ENCODE measurements at places on chromosomes 12 and 14. TPM values are rescaled to one million over a fixed set of nuclear protein-coding genes. Genes with fewer than 3 reads are reported as not detected.
A peak's percentile ranks its signal among the peaks of the same experiment; 100 is the strongest.

Gene PRB4
- not detected for polyA plus RNA-seq

Gene ZCCHC8
- 16.6 TPM for polyA plus RNA-seq

Gene TAS2R20
- polyA plus RNA-seq, result 0.62 TPM

DNA sequence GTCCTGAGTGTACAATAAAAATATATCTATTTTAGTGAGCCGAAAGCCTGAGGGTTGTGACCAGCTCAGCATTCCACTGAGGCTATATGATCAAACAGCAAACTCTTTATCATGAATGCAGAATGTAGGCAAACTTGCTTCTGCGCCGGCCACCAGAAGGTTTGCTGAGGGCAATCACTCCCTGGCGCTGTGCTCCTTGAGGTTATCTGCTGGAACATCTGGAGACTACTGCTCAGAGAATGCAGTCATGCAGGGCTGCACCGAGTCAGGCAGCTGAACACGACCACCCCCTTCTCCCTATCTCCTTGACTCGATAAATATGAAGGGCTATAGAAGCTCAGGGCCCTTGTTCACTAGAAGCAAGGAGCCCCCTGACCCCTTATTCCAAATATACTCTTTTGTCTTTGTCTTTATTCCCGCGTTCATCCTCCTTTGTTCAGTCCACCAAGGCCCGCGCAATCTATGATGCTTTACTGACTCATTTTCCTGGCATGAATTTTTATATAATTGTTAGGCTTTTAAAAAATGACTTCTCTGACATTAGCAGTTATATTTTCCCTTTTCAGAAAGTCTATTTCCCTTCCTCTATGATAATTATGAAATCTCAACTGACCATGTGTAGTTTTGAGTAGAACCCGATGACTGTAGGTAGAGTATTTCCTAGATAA is 1089.3 kb downstream of the SLC16A7 start:
- no peak for DNase-seq

Gene KCNK13
- polyA plus RNA-seq, result not detected

Gene PIK3C2G
- polyA plus RNA-seq, result not detected

DNA sequence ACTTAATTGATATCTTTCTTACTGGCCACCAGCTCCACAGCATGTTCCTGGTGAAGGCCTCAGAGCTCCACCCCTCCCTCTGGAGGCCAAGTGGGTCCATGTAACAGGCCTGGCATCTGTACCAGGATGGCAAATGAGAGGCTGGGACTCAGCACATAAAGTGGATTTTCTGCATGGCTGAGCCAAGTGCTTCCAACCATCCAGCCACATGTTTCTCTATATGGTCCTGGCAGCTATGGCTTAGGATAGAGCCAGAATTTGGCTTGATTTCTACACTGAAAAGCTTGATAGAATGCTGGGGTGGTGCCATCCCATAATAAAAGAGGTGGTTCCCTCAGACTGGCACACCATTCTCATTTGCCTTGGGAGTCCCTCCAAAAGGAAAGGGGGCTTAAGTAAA is 94.1 kb downstream of the PAX9 start:
- no peak for DNase-seq

DNA sequence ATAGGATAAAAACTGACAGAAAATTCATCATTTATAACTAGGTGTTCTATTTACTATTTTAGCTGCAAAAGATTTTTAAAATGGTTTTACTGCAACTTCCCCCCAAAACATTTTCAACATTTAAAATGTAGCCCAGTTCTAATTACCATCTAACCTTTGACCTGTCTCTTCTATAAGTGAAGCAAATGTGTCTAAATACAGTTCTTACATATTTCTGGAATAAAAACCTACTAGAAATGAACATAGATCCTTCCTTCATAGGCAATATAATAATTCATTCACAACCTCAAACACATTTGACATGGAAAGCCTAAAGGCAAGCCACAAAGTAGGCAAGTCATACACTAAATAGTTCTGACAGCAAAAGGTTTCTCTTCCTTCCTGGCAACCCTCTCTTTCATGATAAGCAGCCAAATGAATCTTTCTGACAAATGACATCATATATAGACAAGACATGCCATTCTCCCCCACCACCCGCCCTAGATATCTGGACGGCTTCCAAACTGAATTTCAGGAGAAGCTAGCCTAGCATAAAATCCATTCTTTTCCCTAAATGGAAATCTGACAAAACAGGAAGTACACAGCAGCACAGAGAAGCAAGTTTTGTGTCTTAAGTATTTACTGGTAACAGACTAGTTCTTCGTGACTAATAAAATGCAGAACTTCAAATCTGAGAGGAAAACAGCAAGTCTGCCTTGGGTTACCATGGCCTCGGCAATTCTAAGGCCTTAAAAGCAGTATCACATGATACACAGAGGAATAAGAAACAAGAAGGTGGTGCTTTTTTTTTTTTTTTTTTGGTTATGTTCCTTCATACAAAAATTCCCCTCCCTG is 17.2 kb upstream of the ARID4A start:
- peak; percentile 65 for DNase-seq

- no peak for DNase-seq
These were observed 178.0 kb downstream of the RPAP3 start for GRCh38 chr12:47527816-47528215.

GRCh38 chr12:127389923-127390322 is 877.0 kb upstream of the TMEM132C start:
- DNase-seq, result peak; percentile 26

GRCh38 chr12:116435984-116436383 is 123.2 kb upstream of the MAP1LC3B2 start:
- DNase-seq, result no peak

Gene APOF
- not detected for polyA plus RNA-seq

Gene PTGDR
- not detected for polyA plus RNA-seq

Gene DTX1
- 0.05 TPM for polyA plus RNA-seq

- no peak for DNase-seq
These were observed 721.3 kb upstream of the USP15 start for GRCh38 chr12:61538951-61539350.

GRCh38 chr12:1632702-1633101 is 3.7 kb downstream of the WNT5B start:
- no peak for DNase-seq

Gene FAM234B
- polyA plus RNA-seq, result 6.1 TPM

Gene ADAMTS20
- not detected for polyA plus RNA-seq

Gene COCH
- polyA plus RNA-seq, result 0.19 TPM

GRCh38 chr12:59654061-59654460 is 58.2 kb downstream of the SLC16A7 start:
- DNase-seq, result no peak

- no peak for DNase-seq
These were observed 25.0 kb upstream of the HSPB8 start for GRCh38 chr12:119153477-119154434.

Gene INSM2
- not detected for polyA plus RNA-seq

Gene SERPINA10
- not detected for polyA plus RNA-seq

DNA sequence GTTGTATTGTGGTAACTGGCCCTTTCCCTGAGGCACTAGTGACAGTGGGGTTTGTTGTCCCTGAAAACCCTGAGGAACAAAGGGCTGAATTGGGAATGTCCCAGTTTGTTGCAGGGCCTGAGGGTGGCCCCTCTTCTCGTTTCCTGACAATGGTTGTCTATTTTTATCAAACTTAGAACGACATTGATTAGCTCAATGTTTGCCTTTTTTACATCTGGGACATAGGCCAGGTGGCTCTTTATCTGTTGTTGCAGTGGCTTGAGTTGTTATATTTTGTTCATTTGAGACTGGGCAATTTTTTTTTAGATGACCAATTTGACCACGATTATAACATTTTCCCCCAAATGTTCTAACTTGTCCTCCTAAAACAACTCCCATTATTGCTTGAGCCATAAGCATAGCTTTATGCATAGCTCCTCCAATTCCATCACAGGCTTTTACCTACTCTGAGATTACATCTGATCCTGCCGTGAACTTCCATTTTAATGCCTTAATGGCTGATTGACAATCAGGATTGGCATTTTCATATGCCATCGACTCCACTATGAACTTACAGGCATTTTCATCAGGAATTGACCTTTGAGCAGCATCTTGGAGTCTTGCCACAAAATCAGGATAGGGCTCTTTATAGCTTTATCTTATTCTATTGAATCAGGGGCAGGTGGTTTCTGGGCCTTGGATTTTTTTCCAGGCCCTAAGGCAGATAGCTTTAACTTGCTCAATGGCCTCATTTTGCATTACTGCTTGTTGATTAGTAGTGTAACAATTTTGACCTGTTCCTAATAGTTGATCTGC is 604.3 kb downstream of the ALG10 start:
- no peak for DNase-seq

Gene KRT83
- polyA plus RNA-seq, result not detected

Gene APPL2
- polyA plus RNA-seq, result 50.1 TPM

DNA sequence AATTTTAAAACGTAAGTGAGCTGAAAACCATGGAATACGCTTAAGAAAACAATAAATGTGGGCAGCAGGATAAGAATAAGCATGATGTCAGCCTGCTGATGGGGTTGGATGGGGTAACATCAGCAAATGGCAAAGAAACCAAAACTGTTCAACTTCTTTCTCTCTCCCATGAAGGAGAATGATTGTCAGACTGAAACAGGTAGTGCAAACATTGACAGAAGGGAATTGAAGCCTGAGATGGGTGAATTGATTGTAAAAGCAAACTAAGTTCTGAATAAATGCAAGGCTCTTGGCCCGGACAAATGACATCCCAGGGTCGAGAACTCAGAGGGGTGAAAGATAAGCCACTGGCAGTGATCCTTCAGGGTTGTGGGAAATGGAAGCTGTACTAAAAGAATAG is 182.6 kb downstream of the ETV6 start:
- DNase-seq, result no peak

- DNase-seq, result no peak
These were observed 623 bp upstream of the TSPAN8 start for GRCh38 chr12:71158361-71158882.

Gene GALNT6
- 31.1 TPM for polyA plus RNA-seq

- DNase-seq, result no peak
These were observed 44.6 kb downstream of the DLK1 start for GRCh38 chr14:100771121-100771800.

GRCh38 chr12:72207486-72208409 is 64.4 kb upstream of the TRHDE start:
- no peak for DNase-seq

GRCh38 chr12:96986883-96987523 is 79.9 kb downstream of the NEDD1 start:
- no peak for DNase-seq

DNA sequence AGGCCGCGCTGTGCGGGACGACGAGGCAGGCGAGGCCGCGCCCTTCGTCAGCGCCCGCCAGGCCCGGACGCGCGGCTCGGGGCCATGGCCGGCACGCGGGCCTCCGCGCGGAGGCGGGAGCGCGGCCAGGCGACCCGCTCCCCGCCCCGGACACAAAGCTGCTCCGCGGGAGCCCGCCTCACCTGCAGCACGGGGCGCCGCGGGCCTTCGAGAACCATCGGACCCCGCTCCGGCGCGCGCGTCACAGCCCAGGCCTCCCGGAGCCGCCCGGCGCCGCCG is 342 bp downstream of the DICER1 start:
- DNase-seq, result no peak

Gene MYL6B
- polyA plus RNA-seq, result 118 TPM

Gene TSPAN19
- polyA plus RNA-seq, result not detected

- DNase-seq, result no peak
These were observed 61.5 kb downstream of the TMEM30B start for GRCh38 chr14:61219673-61220072.

DNA sequence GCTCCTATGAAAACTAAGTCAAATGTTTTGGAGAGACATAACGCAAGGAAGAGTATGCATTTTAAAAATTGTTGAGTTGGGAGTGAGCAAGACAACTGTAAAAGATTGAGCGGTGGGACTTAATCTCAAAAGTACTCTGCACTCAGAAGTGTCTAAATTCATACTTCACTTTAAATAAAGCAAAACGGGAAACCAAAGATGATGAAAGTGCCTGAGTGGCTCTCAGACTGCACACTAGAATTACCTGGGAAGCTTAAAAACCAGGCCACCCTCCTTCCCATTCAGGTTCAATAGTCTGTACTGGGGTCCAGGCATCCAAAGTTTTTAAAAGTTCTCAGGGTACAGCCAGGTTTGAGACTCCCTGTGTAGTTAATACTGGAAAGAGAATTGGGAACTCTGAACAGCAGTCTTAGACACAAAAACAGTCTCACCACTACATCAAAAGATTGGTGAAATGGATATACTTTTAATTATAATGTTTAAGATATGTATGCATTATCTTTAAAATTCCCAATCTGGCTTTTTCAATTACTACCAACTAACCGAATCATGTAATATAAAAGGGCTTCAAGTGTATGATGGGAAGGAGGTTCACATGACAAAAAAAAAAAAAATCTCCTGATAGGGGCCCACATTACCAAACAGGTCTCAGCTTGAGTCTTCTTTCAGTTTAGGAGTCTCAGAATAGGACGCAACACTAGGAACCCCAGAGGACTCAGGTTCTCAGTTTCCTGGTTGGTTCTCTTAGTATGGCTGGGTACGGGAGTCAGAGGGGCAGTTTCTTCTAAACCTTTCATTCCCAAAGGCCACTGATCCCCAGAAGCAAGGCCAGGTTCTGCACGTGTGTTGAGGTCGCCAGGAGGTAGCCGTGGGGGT is 1.0 kb downstream of the HOMEZ start:
- no peak for DNase-seq

DNA sequence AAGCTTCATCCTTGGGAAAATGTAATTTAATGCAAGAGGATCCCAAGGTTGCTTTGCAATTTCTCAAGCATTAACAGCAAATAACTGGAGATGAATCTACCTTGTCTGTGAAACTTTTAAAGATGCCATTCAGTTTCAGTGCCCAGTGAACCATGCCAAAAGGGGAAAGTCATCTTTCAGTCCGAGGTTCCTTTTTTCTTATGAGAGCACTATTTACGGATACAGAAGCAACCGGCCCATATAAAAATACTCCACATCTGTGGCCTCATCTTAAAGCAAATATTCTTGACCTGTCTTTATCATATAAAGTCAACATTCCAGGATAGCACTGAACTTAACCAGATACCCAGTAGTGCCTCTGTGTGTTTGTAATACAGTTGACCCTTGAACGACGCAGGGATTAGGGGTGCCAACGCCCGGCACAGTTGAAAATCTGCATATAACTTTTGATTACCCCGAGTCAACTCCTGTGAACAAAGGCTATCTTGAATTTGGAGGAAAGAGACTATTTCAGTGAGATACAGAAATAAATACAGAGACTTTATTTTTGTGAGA is 209.4 kb downstream of the PCNX1 start:
- no peak for DNase-seq

- no peak for DNase-seq
These were observed 9.5 kb upstream of the PGF start for GRCh38 chr14:74964787-74965485.

GRCh38 chr12:89185889-89186288 is 166.4 kb downstream of the DUSP6 start:
- no peak for DNase-seq

DNA sequence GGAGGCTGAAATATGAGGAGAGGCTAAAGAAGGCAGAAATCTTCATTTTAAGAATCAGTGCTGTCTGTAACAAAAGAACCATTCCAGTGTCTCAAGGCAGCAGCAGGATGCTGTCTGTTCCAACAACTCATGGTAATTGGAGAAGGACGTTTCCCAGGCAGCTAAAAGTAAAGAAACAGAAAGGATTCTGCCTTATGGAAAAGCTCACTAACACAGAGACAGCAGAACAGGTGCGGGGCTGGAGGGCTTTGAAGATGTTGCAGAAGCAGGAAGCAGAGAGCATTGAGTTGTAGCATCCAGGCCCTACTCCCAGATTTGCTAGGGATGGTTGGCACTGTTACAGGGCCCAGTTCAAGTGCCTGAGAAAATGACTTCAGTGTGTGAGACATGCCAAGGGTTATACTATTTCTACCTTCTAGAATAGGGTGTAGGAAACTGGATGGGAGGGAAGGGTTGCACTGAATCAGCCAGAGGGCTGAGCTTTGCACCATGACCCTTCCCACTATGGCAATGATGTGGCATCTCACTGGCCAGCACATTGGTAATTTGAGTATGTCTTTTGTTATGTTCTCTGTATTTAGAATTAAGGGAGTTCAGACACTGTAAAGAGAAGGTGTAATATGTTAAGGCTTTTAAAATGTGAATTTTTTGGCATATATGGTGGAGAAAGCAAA is 160.0 kb upstream of the FBXO33 start:
- DNase-seq, result no peak
